ENCODE measurements at places on chromosomes 6 and 20.

DNA sequence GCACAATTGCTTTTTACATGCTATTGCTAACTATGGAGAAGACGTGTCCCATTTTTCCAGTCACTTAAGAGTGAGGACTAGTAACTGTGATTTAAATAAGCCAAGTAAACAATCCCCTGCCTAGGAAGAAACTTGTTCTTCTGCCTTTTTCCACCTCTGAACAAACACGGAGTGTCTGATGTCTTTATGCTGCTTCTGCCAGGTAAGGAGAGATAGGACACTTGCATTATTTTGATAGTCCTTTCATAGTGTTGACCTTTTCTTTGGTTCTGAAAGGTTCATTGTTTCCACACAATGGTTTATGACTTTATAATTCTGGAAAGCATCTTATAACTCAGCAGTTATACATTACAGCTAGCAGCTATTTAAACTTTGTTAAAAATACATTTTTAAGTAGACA, 8.4 kb downstream of the LRP11 start:
- peak; percentile 9 for DNase-seq

- peak; percentile 37 for DNase-seq
Observed at GRCh38 chr6:3159805-3160781, 2.7 kb upstream of the TUBB2A start.

- peak; percentile 72 for DNase-seq
Observed at GRCh38 chr6:53718597-53719460, 53.3 kb upstream of the KLHL31 start.

DNA sequence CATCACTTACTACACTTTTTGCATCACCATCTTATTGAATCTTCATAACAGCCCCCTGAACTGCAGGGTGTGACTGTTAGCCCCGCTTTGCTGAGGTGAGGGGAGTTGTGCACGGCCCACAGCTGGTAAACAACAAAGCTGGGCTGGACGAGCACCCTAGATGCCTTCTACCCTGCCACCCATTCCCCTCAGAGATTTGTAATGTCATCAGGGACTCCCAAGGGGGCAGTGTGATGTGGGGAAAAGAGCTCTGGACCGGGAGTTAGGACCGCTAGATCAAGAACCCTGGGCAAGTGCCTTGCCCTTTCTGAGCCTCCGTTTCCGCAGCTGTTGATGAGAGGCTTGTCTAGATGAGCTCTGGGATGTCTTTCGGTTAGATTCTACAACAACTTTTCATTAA, 20.9 kb downstream of the PKIG start:
- no peak for DNase-seq

DNA sequence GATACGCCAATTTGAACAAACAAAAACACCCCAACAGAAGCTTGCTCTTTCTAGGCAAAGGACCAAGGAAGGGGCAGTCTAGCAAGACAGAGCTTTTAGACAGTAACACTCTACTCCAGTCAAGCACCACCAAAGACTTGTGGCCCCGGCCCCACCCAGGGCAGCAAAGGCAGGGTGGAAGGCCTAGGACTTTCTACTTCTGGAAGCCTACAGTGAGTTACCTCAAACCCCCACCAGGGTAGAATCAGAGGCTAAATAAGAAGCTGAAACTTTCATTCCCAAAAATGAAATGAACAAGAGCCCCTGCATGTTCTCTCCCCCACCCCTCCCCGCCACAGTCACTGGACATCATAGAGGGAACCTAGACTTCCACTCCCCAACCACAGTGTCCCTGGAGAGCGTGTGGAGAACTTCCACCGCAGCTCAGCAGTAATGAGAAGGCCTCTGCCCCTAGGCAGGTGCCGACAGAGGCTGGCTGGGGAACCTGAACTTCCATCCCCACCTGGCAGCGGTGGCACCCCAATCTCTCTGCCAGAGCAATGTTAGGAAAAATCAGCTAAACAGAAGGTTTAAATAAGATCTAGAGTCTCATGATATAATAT, 40.0 kb downstream of the KATNA1 start:
- no peak for DNase-seq

GRCh38 chr6:46015119-46015968, at the start of gene CLIC5:
Gene CLIC5, minus strand, starts transcription at chr6:46015860. Its CDS starts 318 bp downstream, at chr6:46015542.
- peak; percentile 29 for DNase-seq

GRCh38 chr20:50373674-50374286, 136.4 kb upstream of the PTPN1 start:
- peak; percentile 15 for DNase-seq

DNA sequence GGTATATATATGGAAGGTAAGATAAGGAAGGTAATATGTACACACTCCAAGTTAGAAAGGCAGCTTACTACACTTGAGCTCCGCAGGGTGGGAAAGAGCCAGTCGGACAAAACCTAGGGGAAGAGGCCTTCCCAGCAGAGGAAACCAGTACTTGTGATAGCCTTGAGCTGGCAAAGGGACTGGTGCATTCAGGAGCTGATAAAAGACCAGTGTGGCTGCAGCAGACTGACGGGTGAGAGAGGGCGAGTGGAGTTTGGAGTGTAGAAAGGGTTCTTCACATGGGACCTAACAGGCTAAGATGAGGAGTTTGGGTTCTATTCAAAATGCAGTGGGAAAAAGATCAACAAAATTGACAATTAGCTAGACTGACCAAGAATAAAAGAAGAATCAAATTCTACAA, 49.3 kb upstream of the KIF13A start:
- no peak for DNase-seq

- no peak for DNase-seq
Observed at GRCh38 chr20:15032352-15032622, 694.9 kb upstream of the FLRT3 start.

DNA sequence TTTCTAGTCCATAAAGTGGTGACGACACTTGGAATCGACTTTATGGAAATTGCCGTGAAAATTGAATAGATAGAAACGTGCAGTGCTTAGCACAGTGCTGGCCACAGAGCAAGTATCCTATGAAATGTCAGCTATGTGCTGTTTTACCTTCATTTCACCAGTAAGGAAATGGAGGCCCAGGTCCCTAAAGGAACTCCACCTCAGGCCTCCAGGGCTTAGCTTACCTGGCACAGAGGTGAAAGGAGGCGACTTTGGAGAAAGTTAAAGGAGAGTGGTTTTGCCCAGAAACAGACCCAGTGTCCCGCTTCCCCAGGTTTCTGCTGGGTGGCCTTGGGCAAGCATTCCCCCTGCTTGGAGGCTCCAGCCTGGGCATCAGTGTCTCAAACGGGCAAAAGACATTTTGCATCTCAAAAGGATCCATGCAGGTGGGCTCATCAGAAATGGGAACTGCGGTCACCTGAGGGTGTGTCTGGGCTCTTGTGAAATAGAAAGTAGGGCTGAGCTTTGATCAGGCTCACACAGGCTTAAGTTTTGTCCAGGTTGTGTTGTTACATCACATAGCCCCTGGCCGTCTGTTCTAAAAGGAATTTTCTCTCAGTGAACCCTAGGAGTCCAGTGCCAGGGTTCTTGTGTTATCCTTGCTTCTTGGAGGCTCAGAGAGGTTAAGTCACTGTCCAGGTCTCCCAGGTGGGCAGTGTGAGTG, 6.8 kb upstream of the TULP1 start:
- DNase-seq, result no peak

GRCh38 chr20:62285722-62286121, 17.1 kb upstream of the ADRM1 start:
- no peak for DNase-seq

DNA sequence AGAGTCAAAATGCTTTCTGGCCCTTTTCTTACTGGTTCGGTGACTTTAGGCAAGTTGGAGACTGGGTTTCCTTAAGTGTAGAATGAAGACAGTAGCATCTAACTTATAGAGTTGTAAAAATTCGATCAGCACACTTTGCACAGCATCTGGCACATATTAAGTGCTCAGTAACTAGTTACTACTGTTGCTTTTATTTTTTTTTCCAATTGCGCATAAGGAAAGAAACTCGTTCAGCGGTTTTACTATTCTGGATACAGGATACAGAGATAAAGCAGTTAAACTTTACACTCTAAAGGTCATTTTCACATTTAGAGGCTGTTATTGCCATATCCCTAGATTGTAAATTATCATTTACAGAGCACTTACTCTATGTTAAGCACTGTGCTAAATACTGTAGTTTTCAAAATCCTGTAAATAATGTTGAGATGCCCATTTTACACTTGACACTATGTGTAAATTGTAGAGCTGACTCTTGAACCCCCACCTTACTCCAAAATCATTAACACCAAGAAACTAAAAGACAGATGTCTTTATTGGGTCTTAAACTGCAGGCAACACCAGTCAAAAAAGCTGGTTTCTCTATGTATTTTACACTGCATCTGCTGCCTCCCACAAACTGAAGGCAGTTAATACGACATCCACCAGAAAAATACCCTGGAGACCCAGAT, 886 bp downstream of the ROMO1 start:
- no peak for DNase-seq

GRCh38 chr6:110980227-110980626, 1.6 kb upstream of the RPF2 start:
- no peak for DNase-seq

- DNase-seq, result no peak
Observed at GRCh38 chr6:154921482-154921881, 73.6 kb upstream of the TIAM2 start.

- peak; percentile 66 for DNase-seq
Observed at GRCh38 chr20:2751347-2751877, 49.0 kb downstream of the CPXM1 start.

- peak; percentile 28 for DNase-seq
Observed at GRCh38 chr6:160733050-160733646, 31.1 kb downstream of the PLG start.

DNA sequence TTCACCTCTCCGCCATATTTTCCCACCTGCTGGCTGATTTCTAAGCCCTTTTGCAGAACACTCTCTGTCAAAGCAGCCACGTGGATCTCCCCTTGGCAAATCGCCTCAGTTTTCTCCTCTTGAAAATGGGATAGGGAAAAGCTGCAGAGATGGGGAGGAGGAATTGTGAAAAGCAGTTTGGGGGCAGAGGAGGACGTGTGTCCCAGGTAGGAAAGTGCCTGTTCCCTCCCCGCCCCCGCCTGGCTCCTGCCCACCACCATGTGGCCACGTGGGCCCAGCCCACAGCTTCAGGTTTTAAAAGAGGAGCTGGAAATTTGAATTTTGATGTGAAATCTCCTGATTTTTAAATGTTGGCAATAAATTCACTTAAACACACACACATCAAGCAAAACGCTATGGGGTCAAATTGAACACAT, 3.6 kb upstream of the CEBPB start:
- DNase-seq, result no peak

- no peak for DNase-seq
Observed at GRCh38 chr6:106966671-106967640, 7.6 kb downstream of the CD24 start.

- peak; percentile 19 for DNase-seq
Observed at GRCh38 chr6:43243664-43244321, 512 bp downstream of the TTBK1 start.

- no peak for DNase-seq
Observed at GRCh38 chr6:5126214-5126613, 41.1 kb downstream of the PPP1R3G start.

DNA sequence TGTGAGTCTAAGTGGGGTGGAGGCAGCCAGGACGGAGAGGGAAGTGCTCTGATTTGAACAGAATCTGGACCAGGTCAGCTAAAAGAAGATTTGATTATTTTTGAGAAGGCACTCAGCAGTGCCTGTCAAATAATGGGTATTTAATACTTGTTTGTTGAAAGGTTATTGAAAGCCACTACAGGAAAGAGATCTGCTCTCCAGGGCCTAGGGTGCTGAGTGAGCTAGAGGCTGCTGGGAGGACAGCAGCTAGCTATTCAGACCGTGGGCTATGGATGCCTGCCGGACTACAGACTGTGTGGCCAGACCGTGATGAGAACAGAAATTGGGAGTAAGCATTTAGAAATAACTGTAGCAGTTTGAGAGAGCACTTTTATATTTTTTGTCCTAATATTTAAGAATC, 8.8 kb downstream of the SLC35F1 start:
- DNase-seq, result no peak

All from NCI-H345 (cell line).